NCI-H345 (cell line): ENCODE measurements at places on chromosomes 6 and 20.

- DNase-seq, result no peak
Measured at GRCh38 chr6:40606981-40607380, 19.8 kb upstream of the LRFN2 start.

GRCh38 chr20:54856202-54856601 lies 380.8 kb downstream of the DOK5 start:
- no peak for DNase-seq

- DNase-seq, result no peak
Measured at GRCh38 chr6:137784583-137784982, 82.5 kb upstream of the TNFAIP3 start.

- no peak for DNase-seq
Measured at GRCh38 chr6:57142178-57142525, 30.0 kb upstream of the BAG2 start.
